Smooth muscle cell of the pulmonary artery (primary cell): ENCODE measurements at places on chromosomes 5 and 9. TPM values are rescaled to one million over a fixed set of nuclear protein-coding genes. Genes with fewer than 3 reads are reported as not detected.

Gene CCL27
- total RNA-seq = 0.17 TPM in 1 of 2 replicates, not detected in the other

Gene STARD4
- total RNA-seq = 69.4 and 88.1 TPM in 2 replicates

Gene VDAC1
- total RNA-seq = 438 and 451 TPM in 2 replicates

Gene IL13
- total RNA-seq = not detected in 2 replicates

Gene LHX2
- not detected in 2 replicates for total RNA-seq

Gene DNAH5
- 0.20 and 0.43 TPM in 2 replicates for total RNA-seq

Gene ITK
- total RNA-seq = not detected in 2 replicates

Gene LIX1
- not detected in 2 replicates for total RNA-seq

Gene TXNDC8
- total RNA-seq = not detected in 2 replicates

Gene ZCCHC10
- total RNA-seq = 7.6 and 9.3 TPM in 2 replicates

Gene TMC1
- 0.17 and 0.59 TPM in 2 replicates for total RNA-seq

Gene TRIM36
- 0.13 TPM in 2 replicates for total RNA-seq

Gene MED10
- total RNA-seq = 8.7 TPM in 2 replicates

Gene IFNB1
- not detected in 2 replicates for total RNA-seq

Gene CLTA
- 158 and 167 TPM in 2 replicates for total RNA-seq

Gene SLIT3
- 69.2 and 206 TPM in 2 replicates for total RNA-seq

Gene KCNV2
- total RNA-seq = not detected in 2 replicates

Gene SPINK6
- not detected in 2 replicates for total RNA-seq

Gene KCNIP1
- total RNA-seq = not detected in 2 replicates

Gene PCDHGA12
- 40.2 and 46.0 TPM in 2 replicates for total RNA-seq

Gene ARID3C
- total RNA-seq = 0.13 and 0.36 TPM in 2 replicates

Gene HAPLN1
- total RNA-seq = 31.9 and 144 TPM in 2 replicates

Gene PCDHB13
- 0.59 and 1.8 TPM in 2 replicates for total RNA-seq

Gene FAM120A
- 138 and 186 TPM in 2 replicates for total RNA-seq

Gene GPR150
- 0.40 and 0.46 TPM in 2 replicates for total RNA-seq

Gene CYFIP2
- 15.7 and 31.7 TPM in 2 replicates for total RNA-seq

Gene FBP1
- total RNA-seq = not detected in 2 replicates

Gene LCN12
- total RNA-seq = 0.20 TPM in 1 of 2 replicates, not detected in the other

Gene CAVIN4
- 1.6 TPM in 2 replicates for total RNA-seq

Gene CARTPT
- total RNA-seq = not detected in 2 replicates

Gene PRRX2
- total RNA-seq = 11.3 and 17.9 TPM in 2 replicates

Gene CCDC69
- 0.65 and 1.0 TPM in 2 replicates for total RNA-seq

Gene ALDOB
- not detected in 2 replicates for total RNA-seq

Gene ELOVL7
- 0.07 TPM in 1 of 2 replicates, not detected in the other for total RNA-seq

Gene PCDHB2
- 3.6 and 4.4 TPM in 2 replicates for total RNA-seq

Gene IL9
- not detected in 2 replicates for total RNA-seq

Gene MCC
- total RNA-seq = 33.4 and 49.0 TPM in 2 replicates

Gene CRHBP
- 0.33 and 3.7 TPM in 2 replicates for total RNA-seq

Gene PTGDS
- 11.1 and 66.1 TPM in 2 replicates for total RNA-seq

Gene FOXE1
- 0.07 TPM in 1 of 2 replicates, not detected in the other for total RNA-seq

Gene SPATA31A7
- not detected in 2 replicates for total RNA-seq

Gene STK32A
- total RNA-seq = 3.5 and 3.7 TPM in 2 replicates

Gene FOXD1
- 6.8 and 12.7 TPM in 2 replicates for total RNA-seq

Gene SLC45A2
- total RNA-seq = 0.17 and 0.20 TPM in 2 replicates

Gene BAAT
- 0.07 TPM in 1 of 2 replicates, not detected in the other for total RNA-seq

Gene BARHL1
- total RNA-seq = not detected in 2 replicates

Gene SLCO6A1
- total RNA-seq = not detected in 2 replicates

Gene DOLK
- 24.9 and 30.9 TPM in 2 replicates for total RNA-seq

Gene FBXO4
- total RNA-seq = 7.4 and 7.9 TPM in 2 replicates

Gene HSPB3
- total RNA-seq = 0.85 and 0.86 TPM in 2 replicates

Gene INSL4
- total RNA-seq = not detected in 2 replicates

Gene MBLAC2
- total RNA-seq = 5.1 and 5.5 TPM in 2 replicates

Gene SPINK5
- total RNA-seq = not detected in 2 replicates

Gene HSPA5
- 433 and 445 TPM in 2 replicates for total RNA-seq

Gene CBY3
- total RNA-seq = 0.20 TPM in 1 of 2 replicates, not detected in the other

Gene COL15A1
- 77.7 and 229 TPM in 2 replicates for total RNA-seq

Gene SLC4A9
- total RNA-seq = 0.07 TPM in 1 of 2 replicates, not detected in the other

Gene FAM219A
- total RNA-seq = 12.5 and 21.2 TPM in 2 replicates
